A549 (cell line): ENCODE measurements at places on chromosomes 7 and 10.
A peak's percentile ranks its signal among the peaks of the same experiment; 100 is the strongest.

DNA sequence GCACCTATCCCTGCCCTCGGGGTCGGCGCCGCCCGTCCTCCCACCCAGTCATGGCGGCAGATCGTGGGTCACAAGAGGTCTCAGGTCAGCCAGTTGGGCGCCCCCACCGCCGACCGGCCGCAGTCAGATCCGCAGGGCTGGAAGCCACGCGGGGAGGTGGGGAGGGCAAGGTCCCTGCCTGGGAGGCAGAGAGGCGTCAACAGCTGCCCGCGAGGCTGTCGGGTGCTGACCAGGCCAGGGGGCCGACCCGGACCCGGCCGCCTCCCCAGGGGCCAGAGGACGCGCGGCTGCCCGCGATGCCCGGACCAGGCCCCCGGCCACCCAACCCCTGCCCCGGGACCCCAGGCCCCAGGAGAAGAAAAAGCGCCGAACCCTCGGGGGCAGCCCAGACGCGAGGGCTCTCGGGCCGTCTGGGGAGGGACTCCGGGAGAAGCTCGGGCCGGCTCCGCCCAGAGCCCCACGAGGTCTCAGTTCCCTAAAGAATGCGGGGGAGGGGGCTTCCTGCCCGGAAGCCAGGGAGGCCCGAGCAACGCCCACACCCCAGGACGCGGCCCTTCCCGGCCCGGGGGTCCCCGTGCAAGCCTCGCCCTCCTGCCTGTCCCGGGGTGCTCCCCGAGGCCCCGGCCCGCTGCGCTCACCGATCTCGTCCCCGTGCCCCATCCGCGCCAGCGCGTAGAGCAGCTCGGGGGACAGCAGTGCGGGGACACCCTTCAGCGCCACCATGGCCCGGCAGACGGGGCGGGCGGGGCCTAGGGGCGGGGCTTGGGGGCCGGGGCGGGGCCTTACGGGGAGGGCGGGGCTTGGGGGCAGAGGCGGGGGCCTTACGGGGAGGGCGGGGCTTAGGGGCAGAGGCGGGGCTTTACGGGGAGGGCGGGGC lies at the start of gene FUOM:
Gene FUOM (minus strand): TSS at position 735 of the 877 bp plus-strand sequence. CDS start 12 bp downstream, at position 723.
- DNase-seq: peak; percentile 48

DNA sequence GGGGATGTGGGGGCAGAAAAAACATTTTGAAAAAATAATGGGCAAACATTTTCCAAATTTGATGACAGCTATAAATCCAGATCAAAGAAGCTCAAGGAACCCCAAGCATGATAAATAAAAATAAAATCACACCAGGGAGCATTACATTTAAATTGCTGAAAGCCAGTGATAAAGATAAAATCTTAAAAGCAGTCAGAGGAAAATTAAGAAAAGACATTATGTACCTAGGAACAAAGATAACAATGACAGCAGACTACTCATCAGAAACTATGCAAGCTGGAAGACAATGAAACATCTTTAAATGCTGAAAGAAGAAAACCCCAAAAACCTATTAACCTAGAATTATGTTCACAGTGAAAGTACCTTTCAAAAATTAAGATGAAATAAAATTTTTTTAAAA lies 23.3 kb downstream of the NEUROG3 start:
- no peak for DNase-seq

DNA sequence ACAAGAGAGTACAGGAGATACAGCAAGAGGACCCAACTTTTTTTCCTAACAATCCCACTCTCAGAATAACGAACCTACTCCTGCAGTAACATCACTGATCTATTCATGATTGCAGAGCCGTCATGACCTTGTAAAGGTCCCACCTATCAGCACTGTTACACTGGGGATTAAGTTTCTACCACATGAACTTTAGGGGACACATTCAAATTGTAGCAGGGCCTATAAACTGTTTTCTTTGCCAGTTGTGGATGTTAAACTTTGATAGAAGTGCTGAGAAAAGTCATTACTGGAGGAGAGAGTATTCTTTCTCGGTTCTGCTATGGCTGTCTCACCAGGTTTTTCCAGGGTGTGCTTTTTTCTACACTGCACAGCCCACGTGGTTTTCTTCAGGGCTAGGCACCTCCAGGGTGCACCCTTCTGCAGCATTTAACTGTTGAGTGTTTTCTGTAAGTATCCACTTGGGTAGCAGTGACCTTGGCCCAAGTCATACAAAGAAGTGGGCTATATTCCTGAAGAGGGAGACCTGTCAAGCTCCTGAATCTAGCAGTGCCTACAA lies 131.6 kb upstream of the AHR start:
- no peak for DNase-seq

- no peak for DNase-seq
These were observed 77.3 kb upstream of the MKLN1 start for GRCh38 chr7:131250331-131250730.

GRCh38 chr10:73529089-73529832 lies 33.4 kb upstream of the PPP3CB start:
- peak; percentile 58 for DNase-seq

DNA sequence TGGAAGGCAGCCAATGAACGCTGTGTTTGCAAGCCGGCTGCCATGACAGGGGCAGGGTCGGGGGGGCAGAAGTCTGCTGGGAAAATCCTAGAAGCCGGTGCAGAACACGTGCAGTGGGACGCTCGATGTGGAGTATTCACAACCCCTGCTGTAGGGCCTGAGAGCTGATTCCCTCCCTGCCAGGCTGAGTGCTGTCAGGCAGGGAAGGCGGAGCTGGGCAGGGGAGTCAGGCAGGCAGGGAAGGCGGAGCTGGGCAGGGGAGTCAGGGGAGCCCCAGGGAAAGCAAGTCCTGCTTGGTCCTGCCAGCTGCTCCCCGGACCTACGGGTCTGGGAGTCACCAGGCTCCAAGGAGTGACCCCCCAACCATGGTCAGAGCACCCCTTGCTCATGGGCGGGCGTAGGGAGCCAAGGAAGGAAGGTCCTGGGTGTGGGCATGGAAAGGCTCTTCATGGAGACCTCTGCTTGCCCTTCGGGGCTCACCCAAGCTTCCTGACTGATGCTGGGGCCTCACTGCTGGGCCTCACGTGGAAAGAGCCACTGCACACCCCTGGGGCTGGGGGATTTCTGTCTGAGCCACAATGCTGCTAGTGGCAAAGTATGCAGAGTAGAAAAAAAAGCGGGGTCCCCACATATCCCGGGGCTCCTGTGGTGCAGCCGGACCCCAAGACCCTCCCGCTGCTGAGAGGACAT lies 4.2 kb downstream of the CNPY1 start:
- no peak for DNase-seq
